ENCODE measurements at places on chromosomes 4 and X.

DNA sequence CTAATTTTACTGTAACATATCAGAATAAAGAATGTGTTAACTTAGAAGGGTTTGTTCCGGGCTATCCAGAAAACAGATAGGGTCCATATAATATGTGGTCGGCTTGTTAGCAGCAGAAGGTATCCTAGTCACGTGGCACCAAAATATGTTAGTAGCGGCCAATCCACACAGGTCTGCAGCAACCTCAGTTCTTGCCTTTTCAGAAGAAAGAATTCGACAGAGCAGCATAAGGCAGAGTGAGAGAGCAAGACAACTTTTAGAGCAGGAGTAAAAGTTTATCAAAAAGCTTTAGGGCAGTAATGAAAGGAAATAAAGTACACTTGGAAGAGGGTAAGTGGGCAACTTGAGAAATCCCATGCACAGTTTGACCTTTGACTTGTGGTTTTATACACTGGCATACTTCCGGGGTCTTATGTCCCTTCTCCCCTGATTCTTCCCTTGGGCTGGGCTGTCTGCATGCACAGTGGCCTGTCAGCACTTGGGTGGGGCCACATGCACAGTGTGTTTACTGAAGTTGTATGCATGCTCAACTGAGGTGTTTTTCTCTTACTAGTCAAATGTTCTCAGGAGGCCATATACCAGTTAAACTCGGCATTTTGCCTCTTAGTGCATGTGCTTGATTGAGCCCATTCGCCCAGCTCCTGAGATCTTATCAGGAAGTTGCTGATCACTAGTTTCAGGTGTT, 37.0 kb upstream of the ABCG2 start:
- no peak for DNase-seq

DNA sequence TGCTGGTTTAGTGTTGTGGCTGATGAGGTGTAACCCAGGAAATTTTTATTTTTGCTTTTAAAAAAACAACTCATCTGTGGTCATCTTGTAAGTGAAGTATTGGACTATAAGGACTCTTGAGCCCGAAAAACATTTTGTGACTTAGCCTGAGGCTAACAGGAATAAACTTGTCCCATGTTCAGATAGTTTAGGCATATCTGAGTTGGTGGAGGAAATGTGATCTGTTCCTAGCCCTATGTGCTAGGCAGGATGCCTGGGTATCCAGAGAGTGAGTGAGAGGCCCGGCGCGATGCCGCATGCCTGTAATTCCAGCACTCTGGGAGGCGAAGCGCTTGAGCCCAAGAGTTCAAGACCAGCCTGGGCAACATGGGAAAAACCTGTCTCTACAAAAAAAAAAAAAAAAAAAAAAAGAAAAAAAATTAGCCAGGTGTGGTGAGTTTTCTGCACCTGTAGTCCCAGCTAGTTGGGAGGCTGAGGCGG, 3.7 kb downstream of the SMS start:
- DNase-seq, result no peak

- DNase-seq, result peak; percentile 90
Observed at GRCh38 chr4:159102622-159103383, at the start of gene RAPGEF2. Gene RAPGEF2 (plus strand): TSS chr4:159103079. CDS start chr4:159104163, 1,084 bp downstream.

DNA sequence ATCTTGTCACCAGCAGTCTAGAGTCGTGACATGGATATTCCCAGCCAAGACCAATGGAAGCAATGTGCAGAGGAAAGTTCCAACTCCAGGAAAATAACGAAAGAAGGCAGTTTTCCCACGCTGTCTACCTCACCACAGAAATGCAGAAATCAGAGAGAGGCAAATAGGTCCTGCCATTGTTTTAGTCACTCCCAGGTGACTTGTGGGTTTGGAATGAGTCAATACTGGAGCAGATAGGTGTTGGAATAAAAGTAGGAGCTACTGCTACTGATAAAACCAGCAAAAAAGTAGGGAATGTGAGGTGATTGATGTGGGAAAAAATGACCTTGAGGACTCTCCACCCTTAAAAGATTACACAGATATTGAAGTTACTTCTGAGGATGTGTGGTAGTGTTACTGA, 72.8 kb upstream of the RAI2 start:
- DNase-seq, result no peak

DNA sequence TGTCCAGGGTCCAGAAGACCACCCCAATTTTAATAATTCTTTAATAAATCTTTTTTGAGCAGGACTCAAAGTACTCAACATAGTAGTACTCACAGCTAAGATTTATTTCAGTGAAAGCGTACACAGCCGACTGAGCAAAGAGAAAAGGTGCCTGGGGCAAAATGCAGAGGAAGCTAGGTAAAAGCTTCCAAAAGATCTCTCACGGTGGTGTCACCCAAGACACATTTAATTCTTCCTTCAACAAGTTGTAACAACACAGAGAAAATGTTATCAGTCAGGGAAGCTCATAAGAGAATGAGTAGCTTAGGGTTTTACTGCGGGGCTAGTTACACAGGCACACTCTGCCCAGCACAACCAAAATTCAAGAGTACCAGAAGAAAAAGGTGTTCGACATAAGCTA, 201.1 kb downstream of the OPHN1 start:
- DNase-seq, result no peak

DNA sequence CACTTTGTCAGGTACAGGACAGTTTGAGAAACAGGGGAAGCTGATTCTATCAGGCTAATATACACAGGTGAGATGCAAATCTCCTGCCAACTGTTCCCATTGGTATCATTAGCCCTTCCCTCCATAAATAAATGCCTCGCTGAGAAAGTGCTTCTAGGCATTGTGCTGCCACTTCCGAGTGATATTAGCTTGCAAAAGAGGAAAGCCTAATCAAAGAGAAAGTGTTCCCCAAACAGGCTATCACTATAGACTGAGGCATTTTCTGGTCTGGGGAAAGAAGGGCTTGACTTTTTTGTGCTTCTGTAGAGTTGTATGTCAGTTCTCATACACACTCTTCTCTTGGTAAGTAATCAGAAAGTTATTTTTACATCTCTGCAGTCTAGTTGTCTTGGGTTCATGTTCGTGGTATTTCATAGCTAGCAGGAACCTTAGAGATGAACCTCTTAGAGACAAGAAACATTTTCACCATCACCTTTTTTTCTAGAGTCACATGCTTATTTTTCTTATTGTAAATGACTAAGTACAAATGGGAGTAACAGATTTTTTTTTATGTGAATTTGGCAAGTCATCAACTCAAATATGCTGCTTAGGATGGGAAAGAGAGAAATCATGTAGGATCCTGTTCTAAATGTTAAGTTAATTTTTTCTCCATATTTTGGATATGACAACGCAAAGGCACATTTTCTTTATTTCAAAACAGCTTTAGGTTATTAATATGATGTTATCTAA, 1009.8 kb downstream of the ADGRL3 start:
- DNase-seq, result no peak

- no peak for DNase-seq
Observed at GRCh38 chrX:54786967-54787366, 11.1 kb downstream of the ITIH6 start.

- peak; percentile 49 for DNase-seq
Observed at GRCh38 chr4:6941796-6942195, 32.2 kb downstream of the TBC1D14 start.

DNA sequence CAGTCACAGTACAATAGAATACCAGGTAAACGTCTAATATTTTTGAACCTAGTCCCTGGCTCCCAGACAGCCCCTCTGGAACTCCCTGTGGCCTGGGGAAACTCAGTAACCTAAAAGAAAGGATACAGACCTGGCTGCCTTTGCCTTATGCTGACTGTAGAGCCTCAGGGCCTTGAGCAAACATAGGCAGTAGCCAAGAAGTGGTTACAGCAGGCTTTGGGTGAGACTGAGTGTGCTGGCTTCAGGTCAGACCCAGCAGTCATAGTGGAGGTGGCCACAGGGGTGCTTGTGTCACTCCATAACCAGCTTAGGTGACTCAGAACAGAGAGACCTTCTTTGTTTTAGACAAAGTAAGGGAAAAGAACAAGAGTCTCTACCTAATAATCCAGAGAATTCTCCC, 141.8 kb upstream of the PRDX4 start:
- DNase-seq, result no peak

DNA sequence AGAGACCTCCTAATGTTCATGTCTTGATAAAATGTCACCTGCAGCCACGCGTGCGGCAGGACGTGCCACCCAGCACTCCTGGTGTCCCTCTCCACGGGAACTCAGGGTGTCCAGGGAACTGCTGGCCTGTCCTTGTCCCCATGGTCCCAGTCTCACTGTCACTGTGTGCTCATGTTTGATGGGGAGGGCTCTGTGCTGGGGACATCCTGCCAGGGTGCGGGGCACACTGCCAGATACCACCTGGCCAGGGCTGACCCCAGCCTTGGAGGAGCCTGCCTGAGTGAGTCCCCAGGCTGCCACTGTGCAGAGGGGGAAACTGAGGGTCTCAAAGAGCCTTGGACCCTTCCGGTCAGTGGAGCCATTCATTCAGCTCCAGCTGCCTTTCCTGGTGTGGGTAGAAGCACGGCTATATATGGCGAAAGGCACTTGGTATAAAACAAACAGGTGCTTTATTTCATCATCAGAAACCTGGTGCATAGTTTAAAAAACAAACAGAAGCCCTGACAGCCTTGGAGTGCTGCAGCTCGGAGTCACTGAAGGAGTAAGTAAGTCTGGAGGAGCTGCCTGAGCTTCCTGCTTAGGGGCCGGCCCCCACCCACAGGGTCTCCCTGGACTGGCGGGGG, 33.0 kb downstream of the NOP14 start:
- no peak for DNase-seq

Measured in hippocampal formation (tissue), 2 donors.